ENCODE measurements at places on chromosomes 7 and 10.

DNA sequence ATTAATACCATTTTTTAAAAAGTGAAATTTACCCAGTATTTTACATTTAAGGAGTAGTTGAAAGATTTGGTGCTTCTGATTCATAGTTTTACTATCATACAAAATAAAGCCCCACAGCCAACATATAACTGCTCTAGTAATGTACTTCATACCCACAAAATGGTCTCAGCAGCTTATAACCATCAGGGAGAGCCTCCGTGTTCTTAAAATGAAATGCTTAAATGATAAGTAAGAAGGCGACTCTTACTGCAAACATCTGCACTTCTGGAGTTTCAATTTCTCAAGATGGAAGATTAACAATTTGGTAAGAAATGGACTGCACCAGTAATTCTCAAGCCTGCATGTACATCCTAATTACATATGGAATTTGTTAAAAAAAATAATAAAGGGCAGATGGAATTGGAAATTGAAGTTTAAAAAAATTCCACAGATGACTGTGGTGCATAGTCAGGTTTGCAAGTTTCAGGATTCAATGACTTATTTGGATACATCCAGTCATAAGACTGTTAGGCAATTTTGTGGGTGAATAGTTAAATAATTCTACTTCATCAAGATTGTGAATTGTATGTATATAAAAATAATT is 461.0 kb downstream of the KIF20B start:
- no peak for DNase-seq
- H3K4me3 ChIP-seq, result no peak overlapping the region

GRCh38 chr7:2158331-2159175 is 74.2 kb downstream of the MAD1L1 start:
- H3K27ac ChIP-seq, result peak overlapping the region; percentile 66
- H3K36me3 ChIP-seq, result no peaks in the 10 kb centered on the region
- no peak for DNase-seq
- H3K4me3 ChIP-seq, result no peak overlapping the region

DNA sequence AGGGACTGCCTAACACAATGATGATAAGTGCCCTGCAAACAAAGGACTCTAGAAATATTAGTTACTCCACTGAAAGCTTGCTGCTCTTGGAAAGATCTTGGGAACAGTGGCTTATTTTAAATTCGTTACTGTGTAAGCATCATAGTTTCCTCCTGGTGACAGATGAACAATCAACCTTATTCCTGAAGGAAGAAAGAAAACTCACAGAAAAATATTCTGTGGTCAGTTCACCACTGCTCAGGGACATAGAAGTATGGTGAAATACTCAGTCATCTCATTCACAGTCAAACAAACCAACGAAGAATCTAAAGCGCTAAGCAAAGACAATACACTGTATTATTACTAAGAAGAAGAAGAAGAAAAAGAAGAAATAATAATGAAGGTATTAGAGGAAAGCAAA is 27.8 kb downstream of the MKX start:
- H3K27me3 ChIP-seq, result no peaks in the 10 kb centered on the region
- no peak overlapping the region for H3K27ac ChIP-seq
- no peaks in the 10 kb centered on the region for H3K36me3 ChIP-seq
- H3K4me3 ChIP-seq, result no peak overlapping the region
- peaks cover 27% of the 10 kb centered on the region for H3K4me1 ChIP-seq

GRCh38 chr7:101486433-101487104 is 123.9 kb downstream of the COL26A1 start:
- H3K36me3 ChIP-seq, result no peaks in the 10 kb centered on the region
- H3K4me1 ChIP-seq, result no peaks in the 10 kb centered on the region
- no peak overlapping the region for H3K27ac ChIP-seq
- no peak overlapping the region for H3K4me3 ChIP-seq

DNA sequence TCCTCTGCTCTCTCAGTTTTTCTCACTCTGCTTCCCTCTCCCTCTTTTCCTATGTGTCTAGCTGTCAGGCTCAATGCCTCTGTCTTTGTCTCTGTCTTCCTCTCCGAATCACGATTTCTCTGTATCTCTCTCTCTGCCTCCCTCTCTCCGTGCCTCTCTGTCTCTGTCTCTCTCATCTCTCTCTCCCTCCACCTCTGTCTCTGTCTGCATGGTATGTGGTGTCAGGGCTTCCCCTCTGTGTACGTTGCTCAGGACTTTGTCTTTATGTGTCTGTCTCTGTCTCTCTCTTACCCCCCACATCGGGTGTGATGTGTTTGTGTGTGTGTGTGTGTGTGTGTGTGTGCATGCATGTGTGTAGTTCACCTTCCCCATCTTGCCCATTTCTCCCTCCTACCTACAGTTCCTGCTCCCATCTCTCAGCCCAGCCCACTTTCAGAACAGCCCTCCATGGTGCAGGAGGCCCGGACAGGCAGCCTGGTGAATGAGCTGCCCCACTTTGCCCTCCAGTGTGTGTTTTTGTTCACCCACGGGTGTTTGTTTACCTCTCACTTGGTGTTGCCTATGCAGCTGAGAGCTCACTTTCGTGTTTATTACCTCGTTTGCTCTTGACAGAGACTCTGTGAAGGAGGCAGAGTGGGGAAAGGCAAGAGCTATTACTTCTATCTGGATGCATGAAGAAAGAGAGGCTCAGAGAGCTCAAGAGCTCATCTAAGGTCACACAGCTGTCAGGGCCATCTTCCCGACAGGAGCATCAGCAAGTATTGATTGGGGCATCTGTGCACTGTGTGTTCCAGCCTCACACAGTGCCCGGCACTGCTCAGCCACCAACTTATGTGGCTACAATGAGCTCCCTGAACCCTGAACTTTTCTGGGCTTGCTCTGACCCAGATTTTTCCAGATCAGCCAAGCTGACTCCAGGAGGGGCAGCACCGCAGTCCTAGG is 163.5 kb upstream of the ZMIZ1 start:
- no peak overlapping the region for H3K4me3 ChIP-seq
- H3K4me1 ChIP-seq, result no peaks in the 10 kb centered on the region
- H3K27ac ChIP-seq, result no peak overlapping the region
- H3K27me3 ChIP-seq, result no peaks in the 10 kb centered on the region
- no peak for DNase-seq
- H3K36me3 ChIP-seq, result no peaks in the 10 kb centered on the region

- no peak overlapping the region for H3K4me3 ChIP-seq
- no peak for DNase-seq
- H3K4me1 ChIP-seq, result no peaks in the 10 kb centered on the region
- H3K27me3 ChIP-seq, result no peaks in the 10 kb centered on the region
- peak overlapping the region; percentile 49 for H3K27ac ChIP-seq
Observed at GRCh38 chr7:30795161-30795948, 24.1 kb downstream of the MINDY4 start.

- no peaks in the 10 kb centered on the region for H3K27me3 ChIP-seq
- no peaks in the 10 kb centered on the region for H3K4me1 ChIP-seq
- no peaks in the 10 kb centered on the region for H3K36me3 ChIP-seq
- no peak overlapping the region for H3K4me3 ChIP-seq
- no peak for DNase-seq
Observed at GRCh38 chr10:93742633-93743349, 14.9 kb upstream of the LGI1 start.

GRCh38 chr10:124739119-124739921 is 4.9 kb downstream of the FAM53B start:
- no peaks in the 10 kb centered on the region for H3K27me3 ChIP-seq
- H3K36me3 ChIP-seq, result no peaks in the 10 kb centered on the region
- peak overlapping the region; percentile 92 for H3K27ac ChIP-seq
- peaks cover 85% of the 10 kb centered on the region for H3K4me1 ChIP-seq
- DNase-seq, result no peak
- peak overlapping the region; percentile 73 for H3K4me3 ChIP-seq

DNA sequence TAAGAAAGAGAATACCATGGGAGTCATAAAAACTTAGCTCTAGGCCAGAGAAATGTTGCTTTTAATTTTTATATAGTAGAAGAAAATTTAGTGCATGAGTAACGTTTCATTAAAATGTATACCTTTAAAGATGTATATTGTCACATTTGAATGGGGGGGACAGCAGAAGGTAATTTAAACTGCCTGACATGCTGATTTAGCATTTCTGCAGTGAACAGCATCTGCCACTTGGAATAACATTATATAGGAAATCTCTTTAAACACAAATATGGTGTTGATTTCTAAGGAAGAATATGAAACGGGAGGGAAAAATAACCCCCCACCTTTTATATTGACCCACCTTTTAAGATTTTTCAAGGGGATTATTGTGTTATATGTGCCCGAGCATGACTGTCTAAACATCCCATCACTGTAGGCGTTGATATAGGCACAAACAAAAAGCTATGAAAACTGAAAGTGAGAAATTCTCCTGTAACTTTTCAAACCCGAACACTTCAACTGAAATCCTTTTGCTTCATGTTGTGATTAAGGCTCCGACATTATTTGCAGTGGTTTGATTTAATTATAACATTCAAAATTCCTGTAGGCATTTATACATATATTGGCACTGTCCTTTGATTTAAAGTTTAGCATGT is 244.7 kb upstream of the CELF2 start:
- DNase-seq, result no peak
- H3K27ac ChIP-seq, result no peak overlapping the region
- H3K4me3 ChIP-seq, result no peak overlapping the region

DNA sequence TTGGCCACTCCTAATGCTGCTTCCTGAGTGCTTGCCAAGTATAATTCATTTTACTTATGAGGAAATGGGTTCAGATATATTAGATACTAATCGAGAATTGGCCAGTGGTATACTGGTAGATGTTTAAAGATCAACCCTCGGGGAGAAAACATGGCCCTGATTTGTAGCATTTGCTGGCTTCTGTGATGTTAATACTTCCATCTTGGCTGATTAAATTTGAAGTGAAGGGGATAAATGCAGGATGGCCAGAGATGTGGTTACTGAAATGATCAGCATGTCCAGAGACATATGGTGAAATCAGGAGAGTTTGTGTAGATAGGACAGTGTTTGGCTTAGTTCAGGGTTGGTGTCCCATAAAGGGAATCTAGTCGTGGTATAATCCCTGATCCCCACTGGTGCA is 11.2 kb downstream of the UBE2D4 start:
- H3K4me3 ChIP-seq, result no peak overlapping the region
- H3K36me3 ChIP-seq, result no peaks in the 10 kb centered on the region
- DNase-seq, result no peak
- H3K4me1 ChIP-seq, result peaks cover 29% of the 10 kb centered on the region
- no peaks in the 10 kb centered on the region for H3K27me3 ChIP-seq

GRCh38 chr7:22697876-22698606 is 29.0 kb upstream of the IL6 start:
- no peaks in the 10 kb centered on the region for H3K36me3 ChIP-seq
- DNase-seq, result no peak
- H3K4me1 ChIP-seq, result peaks cover 9% of the 10 kb centered on the region
- H3K4me3 ChIP-seq, result no peak overlapping the region
- no peak overlapping the region for H3K27ac ChIP-seq

DNA sequence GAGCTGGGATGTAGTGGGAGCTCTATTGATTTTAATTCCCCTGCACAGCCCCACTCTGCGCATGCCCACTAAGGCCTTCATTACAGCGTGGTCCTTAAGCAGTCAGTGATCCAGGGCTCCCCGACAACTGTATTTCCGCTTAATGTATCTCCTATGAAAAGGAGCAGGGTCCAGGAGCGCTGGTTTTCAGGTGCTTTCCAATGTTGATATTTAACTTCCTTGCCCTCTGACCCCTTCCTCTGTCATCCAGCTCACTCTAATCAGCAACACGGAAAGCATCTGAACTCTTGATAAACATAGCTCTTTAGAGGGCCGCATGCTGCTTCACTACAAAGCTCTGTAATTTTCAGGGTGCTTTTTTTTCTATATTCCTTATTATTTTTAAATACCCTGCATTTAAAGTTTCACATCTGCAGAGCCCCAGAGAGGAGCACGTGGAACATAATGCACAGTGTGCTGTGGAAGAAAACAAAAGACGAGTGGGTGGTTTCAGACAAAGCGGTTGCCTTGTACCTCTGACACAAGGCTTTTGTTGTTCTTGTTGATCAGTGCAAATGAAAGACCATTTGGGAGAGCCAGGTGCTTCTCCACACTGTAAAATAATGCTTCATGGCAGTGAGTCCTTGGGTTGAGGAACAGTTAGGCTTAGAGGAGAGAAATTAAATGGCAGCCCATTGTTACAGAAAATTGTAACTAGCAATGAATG is 465.9 kb upstream of the CELF2 start:
- no peaks in the 10 kb centered on the region for H3K36me3 ChIP-seq
- H3K4me1 ChIP-seq, result no peaks in the 10 kb centered on the region
- no peaks in the 10 kb centered on the region for H3K27me3 ChIP-seq
- DNase-seq, result no peak

DNA sequence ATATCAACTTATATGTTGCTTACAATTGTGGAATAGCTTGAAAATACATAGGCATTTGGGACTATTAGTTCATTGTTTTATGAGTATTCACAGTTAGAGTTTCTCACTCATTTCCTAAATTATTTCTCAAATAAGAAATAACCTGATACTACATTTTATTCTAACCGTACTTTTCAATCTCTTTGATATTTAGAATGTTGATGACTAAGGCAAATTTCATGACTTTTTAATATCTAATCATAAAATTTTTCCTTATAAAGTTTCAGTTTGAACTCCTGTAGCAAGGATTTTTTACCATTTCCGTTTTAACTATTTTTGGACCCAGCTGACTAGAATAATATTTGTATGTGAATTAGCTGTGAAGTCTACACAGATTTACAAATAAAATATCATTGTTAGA is 41.3 kb upstream of the GNAI1 start:
- H3K4me1 ChIP-seq, result no peaks in the 10 kb centered on the region
- no peak for DNase-seq
- H3K36me3 ChIP-seq, result no peaks in the 10 kb centered on the region
- H3K4me3 ChIP-seq, result no peak overlapping the region
- no peak overlapping the region for H3K27ac ChIP-seq

DNA sequence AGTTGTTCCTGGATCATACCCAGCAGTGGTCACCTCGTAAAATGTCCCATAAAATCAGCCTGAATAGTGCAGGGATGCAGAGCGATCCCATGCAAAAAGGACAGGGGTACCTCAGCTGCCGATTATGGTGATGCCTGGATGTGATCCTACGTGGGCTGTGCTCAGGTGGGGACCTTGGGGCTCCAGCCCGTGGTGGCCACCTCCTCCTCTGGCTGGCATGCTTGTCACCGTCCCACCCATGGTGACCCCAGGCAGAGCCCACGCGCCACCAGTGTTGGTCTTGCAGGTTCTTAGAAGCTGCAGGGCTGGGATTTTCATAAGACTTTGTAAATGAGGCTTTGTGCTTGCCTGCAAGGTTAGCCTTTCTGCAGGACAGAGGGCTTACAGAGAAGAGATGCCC is 97.2 kb downstream of the GLRX3 start:
- H3K36me3 ChIP-seq, result no peaks in the 10 kb centered on the region
- H3K4me1 ChIP-seq, result no peaks in the 10 kb centered on the region
- H3K27me3 ChIP-seq, result no peaks in the 10 kb centered on the region
- DNase-seq, result no peak

DNA sequence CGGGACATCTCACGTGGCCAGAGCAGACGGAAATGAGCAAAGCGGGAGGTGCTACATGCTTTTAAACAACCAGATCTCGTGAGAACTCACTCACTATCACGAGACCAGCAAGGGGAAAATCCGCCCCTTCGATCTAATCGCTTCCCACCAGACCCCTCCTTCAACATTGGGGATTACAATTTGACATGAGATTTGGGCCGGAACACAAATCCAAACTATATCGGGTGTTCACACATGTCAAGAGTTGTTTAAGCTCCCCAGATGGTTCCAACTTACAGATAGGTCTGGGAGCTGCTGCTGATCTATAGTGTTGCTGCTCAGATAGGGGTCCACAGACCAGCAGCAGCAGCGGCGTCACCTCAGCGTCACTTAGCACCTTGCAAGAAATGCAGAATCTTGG is 194.9 kb downstream of the GPAM start:
- H3K36me3 ChIP-seq, result no peaks in the 10 kb centered on the region
- no peaks in the 10 kb centered on the region for H3K27me3 ChIP-seq
- H3K27ac ChIP-seq, result no peak overlapping the region
- DNase-seq, result no peak
- H3K4me1 ChIP-seq, result peaks cover 4% of the 10 kb centered on the region
- H3K4me3 ChIP-seq, result no peak overlapping the region

All from gastrocnemius medialis (tissue), 4 donors.